ENCODE measurements at places on chromosomes 7 and 10. TPM values are rescaled to one million over a fixed set of nuclear protein-coding genes. Genes with fewer than 3 reads are reported as not detected.

DNA sequence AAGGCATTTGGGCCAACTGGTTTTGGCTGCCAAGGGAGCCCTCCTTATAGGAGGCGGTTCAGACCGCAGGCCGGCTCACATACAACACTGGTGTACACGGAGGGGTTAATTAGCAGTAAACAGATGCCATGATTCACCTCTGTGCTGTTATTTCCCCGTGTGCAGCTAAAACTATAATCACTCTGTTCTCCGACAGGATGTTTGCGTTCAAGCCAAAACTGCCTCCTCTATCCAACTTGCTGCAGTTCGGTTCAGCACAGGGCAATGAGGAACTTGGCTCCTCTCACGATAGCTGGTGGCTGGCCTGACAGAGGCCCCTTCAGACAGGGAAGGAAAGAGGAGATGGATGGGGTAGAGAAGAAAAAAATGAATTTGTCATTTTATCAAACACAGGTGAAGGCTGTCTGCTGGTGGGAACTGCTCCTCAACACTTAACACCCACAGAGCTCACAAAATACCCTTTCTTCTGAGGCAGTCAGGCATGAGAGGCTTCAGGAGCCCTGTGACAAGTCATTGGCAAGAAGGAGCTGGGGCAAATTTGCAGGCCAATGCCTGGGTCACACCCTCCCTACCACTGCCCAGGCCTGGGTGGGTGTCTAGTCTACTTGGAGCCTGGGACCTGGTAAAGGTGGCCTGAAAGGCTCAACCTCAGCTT is 24.0 kb downstream of the KCNMA1 start:
- DNase-seq = no peak

DNA sequence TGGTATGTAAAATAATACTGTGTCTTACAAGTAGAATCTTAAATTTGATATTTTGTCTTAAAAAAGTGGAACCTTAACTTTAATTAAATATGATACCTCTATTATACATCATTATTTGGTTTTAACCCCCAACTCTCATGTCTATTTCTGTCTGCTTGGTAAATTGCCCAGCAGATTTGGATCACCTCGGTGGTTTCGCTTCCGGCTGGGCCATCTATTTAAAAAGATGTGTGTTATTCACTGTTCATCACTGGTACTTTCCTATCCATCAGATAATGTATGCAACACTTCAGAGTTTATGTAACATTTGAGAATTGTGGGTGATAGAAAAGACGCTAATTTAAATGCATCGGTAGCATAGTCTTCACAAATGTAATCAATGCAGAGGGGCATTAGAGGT is 119.7 kb downstream of the SND1 start:
- DNase-seq = no peak

DNA sequence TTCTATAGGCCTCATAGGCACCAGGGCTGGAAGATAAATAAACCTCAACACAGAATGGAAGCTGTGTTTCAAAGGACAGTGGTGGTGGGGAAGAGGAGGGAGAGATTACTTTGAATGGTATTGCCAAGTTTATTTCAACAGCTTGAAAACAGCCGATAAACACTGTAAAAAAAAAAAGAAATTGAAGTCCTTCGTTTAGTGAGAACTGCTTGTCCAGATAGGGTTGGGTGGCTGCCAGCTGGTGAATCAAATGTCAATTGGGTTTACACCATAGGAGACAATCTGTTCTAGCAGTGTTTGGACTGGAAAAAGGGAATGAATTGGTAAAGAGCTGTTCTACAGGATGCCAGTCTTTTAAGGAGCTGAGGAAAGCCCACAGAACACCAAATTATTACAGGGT is 254.8 kb downstream of the PHF14 start:
- no peak for DNase-seq

The FGL2 gene
- total RNA-seq = not detected

GRCh38 chr10:89468191-89468965 is 54.0 kb downstream of the IFIT5 start:
- DNase-seq = peak; percentile 54
